Testis (tissue), 5 donors: ENCODE measurements at places on chromosomes 7 and 10. TPM values are rescaled to one million over a fixed set of nuclear protein-coding genes. Genes with fewer than 3 reads are reported as not detected.

DNA sequence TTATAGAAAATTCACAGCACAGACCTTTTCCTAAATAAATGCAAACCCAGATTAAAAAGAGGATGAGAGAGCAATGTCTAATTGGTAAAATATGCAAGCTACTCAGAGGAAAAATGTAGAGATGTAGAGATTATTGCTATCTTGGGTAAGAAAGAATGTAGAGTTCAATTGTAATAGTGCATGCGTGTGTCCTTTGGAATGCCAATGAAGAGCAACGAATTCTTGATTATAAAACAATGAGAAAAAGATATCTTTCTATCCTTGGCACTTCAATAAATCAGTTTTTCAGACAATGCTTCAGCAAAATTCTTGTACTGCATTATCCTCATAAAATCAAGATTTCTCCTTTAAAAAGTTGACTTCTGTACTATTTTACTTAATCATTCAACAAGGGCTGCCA is 50.9 kb downstream of the SEMA3D start:
- no peak for DNase-seq
- no peaks in the 10 kb centered on the region for H3K27me3 ChIP-seq
- H3K4me3 ChIP-seq, result no peak overlapping the region

GRCh38 chr7:113207441-113207840 is 89.1 kb upstream of the SMIM30 start:
- H3K27me3 ChIP-seq, result no peaks in the 10 kb centered on the region
- no peaks in the 10 kb centered on the region for H3K4me1 ChIP-seq
- no peak overlapping the region for H3K4me3 ChIP-seq
- no peak for DNase-seq
- no peak overlapping the region for H3K27ac ChIP-seq

- no peaks in the 10 kb centered on the region for H3K4me1 ChIP-seq
- H3K27ac ChIP-seq, result no peak overlapping the region
- no peaks in the 10 kb centered on the region for H3K27me3 ChIP-seq
These were observed 60.2 kb upstream of the NRBF2 start for GRCh38 chr10:63072951-63073350.

- no peaks in the 10 kb centered on the region for H3K27me3 ChIP-seq
- no peaks in the 10 kb centered on the region for H3K36me3 ChIP-seq
- H3K4me1 ChIP-seq, result no peaks in the 10 kb centered on the region
These were observed 17.3 kb downstream of the SLC25A13 start for GRCh38 chr7:96304573-96304972.

DNA sequence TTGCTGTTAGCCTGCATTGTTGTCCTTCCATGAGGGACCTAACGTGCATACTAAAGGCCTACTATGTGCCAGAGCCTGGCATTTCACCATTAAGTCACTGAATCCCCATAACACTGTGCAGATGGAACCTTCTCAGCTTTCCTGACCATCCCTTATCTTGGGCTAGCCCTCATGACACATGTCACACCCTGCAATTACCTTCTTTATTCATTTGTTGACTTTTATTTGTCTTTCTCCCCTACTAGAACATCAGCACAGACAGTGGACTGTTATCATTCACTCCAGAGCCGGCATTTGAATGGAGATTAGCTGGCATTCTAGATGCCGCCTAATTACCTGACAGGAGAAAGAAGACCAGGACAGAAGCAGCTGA is 471.1 kb upstream of the GALNT17 start:
- no peaks in the 10 kb centered on the region for H3K27me3 ChIP-seq
- no peak for DNase-seq
- H3K36me3 ChIP-seq, result no peaks in the 10 kb centered on the region
- H3K4me3 ChIP-seq, result no peak overlapping the region
- no peak overlapping the region for H3K27ac ChIP-seq

GRCh38 chr10:17166699-17167098 is 34.8 kb downstream of the TRDMT1 start:
- H3K27ac ChIP-seq, result no peak overlapping the region
- no peak overlapping the region for H3K4me3 ChIP-seq
- no peak for DNase-seq
- H3K36me3 ChIP-seq, result no peaks in the 10 kb centered on the region
- peaks cover 5% of the 10 kb centered on the region for H3K4me1 ChIP-seq
- no peaks in the 10 kb centered on the region for H3K27me3 ChIP-seq

GRCh38 chr10:113977174-113977573 is 66.5 kb upstream of the ADRB1 start:
- no peak overlapping the region for H3K4me3 ChIP-seq
- no peaks in the 10 kb centered on the region for H3K4me1 ChIP-seq
- no peaks in the 10 kb centered on the region for H3K27me3 ChIP-seq
- no peak overlapping the region for H3K27ac ChIP-seq
- no peak for DNase-seq

- H3K4me1 ChIP-seq, result no peaks in the 10 kb centered on the region
- no peak for DNase-seq
- no peaks in the 10 kb centered on the region for H3K27me3 ChIP-seq
- no peak overlapping the region for H3K4me3 ChIP-seq
These were observed 15.6 kb upstream of the FXYD4 start for GRCh38 chr10:43355749-43356371.

GRCh38 chr7:95957510-95957909 is 185.2 kb downstream of the DYNC1I1 start:
- H3K4me1 ChIP-seq, result no peaks in the 10 kb centered on the region
- H3K27me3 ChIP-seq, result no peaks in the 10 kb centered on the region
- DNase-seq, result no peak
- H3K27ac ChIP-seq, result no peak overlapping the region

- no peaks in the 10 kb centered on the region for H3K36me3 ChIP-seq
- no peak overlapping the region for H3K27ac ChIP-seq
- H3K4me1 ChIP-seq, result no peaks in the 10 kb centered on the region
- no peaks in the 10 kb centered on the region for H3K27me3 ChIP-seq
- DNase-seq, result no peak
These were observed 86.6 kb upstream of the PDK4 start for GRCh38 chr7:95682913-95683312.

DNA sequence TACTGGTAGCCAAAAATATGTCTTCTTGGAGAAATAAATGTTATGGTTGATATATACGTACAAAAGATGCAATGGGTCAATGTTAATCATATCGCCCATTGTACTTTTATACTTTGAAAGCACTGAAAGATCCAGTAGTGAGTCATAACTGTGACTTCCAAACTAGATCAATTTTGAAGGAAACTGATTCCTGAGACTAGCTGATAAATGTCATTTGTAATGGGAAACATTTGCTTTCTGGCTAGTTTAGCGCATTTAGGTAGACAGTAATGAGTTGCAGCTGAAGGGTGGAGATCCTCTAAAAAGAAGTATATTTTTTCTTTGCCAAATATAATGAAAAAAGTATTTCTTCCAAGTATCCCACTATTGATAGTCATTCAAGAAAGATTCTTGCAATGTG is 53.5 kb upstream of the ARHGAP21 start:
- H3K27ac ChIP-seq, result no peak overlapping the region
- no peaks in the 10 kb centered on the region for H3K4me1 ChIP-seq
- DNase-seq, result no peak
- H3K36me3 ChIP-seq, result no peaks in the 10 kb centered on the region
- no peak overlapping the region for H3K4me3 ChIP-seq

Gene PDZD7
- 3.5 TPM for total RNA-seq

- peak overlapping the region; percentile 64 for H3K27ac ChIP-seq
- peaks cover 10% of the 10 kb centered on the region for H3K4me1 ChIP-seq
- no peaks in the 10 kb centered on the region for H3K27me3 ChIP-seq
- H3K36me3 ChIP-seq, result no peaks in the 10 kb centered on the region
- DNase-seq, result no peak
- H3K4me3 ChIP-seq, result no peak overlapping the region
These were observed 123.9 kb downstream of the SEMA3C start for GRCh38 chr7:80794631-80795573.

DNA sequence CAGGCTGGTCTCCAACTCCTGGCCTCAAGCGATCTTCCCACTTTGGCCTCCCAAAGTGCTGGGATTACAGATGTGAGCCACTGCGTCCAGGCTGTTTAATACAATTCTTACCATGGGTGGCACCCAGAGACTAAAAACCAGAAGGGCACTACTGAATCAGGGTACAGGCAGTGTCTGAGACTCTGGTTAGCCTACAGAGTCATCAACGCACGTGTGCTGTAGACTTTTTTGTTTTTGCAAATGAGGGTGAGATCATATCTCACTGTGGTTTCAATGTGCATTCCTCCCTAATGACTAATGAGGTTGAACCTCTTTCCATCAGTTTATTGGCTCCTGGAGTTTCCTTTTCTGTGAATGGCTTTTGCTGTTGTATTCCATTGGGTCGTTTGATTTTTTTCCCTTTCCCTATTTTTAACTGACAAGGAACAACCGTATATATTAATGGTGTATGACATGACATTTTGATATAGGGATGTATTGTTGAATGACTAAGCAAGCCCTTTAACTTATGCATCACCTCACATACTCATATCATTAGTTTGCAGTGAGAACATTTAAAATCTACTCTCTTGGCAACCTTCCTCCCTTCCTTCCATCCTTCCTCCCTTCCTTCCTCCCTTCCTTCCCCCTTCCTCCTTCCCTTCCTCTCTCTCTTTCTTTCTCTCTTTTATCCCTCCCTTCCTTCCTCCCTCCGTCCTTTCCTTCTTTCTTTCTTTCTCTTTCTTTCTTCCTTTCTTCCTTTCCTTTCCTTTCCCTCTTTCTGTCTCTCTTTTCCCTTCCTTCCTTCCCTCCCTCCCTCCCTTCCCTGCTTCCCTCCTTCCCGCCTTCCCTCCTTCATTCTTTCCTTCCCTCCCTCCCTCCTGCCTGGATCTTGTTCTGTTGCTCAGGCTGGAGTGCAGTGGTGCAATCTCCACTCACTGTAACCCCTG is 9.3 kb upstream of the TMEM270 start:
- no peaks in the 10 kb centered on the region for H3K27me3 ChIP-seq
- no peaks in the 10 kb centered on the region for H3K4me1 ChIP-seq
- H3K4me3 ChIP-seq, result no peak overlapping the region
- DNase-seq, result no peak
- H3K27ac ChIP-seq, result no peak overlapping the region

DNA sequence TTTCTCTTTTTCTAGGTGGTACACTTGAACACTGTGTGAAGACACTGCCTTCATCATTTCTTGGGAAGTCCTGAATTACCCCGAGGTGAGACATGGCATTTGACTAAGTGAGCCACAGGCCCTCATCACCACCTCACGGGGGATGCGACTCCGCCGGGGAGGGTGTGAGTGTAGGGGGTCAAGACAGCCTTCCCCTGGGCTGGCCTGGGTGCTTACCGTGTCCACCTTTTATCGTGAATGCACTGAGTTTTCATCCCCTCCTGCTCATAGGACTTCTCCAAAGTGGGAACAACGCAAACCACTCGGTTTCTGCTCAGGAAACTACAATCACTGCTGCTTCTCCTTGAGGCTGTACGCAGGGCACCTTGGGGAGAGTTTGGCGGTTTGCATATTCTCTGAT is 176.9 kb downstream of the SH2D4B start:
- no peaks in the 10 kb centered on the region for H3K27me3 ChIP-seq
- DNase-seq, result no peak
- no peak overlapping the region for H3K4me3 ChIP-seq
- H3K4me1 ChIP-seq, result peaks cover 6% of the 10 kb centered on the region

GRCh38 chr7:114392686-114393085 is 21.9 kb upstream of the FOXP2 start:
- no peaks in the 10 kb centered on the region for H3K36me3 ChIP-seq
- H3K27ac ChIP-seq, result no peak overlapping the region
- no peaks in the 10 kb centered on the region for H3K27me3 ChIP-seq
- H3K4me1 ChIP-seq, result no peaks in the 10 kb centered on the region

DNA sequence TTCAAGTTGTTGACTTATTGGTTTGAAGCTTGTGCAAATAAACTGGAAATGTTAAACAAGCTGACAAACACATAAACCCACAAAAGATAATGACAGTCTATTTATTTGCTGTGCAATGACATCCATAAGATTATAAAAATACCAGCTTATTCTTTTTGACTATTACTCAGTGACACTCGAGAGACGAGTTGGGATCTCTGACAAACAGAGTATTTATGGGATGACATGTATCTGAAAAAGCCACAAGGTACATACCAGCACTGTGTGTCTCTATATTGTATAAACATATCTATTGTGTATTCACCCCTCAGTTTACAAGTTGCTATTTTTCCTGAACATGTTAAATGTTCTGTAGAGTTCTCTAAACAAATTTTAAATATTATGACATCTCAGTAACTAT is 88.9 kb downstream of the CHRM2 start:
- no peaks in the 10 kb centered on the region for H3K27me3 ChIP-seq
- DNase-seq, result no peak
- H3K4me1 ChIP-seq, result no peaks in the 10 kb centered on the region

GRCh38 chr10:91570220-91570619 is 62.7 kb downstream of the PPP1R3C start:
- no peaks in the 10 kb centered on the region for H3K27me3 ChIP-seq
- no peak for DNase-seq
- H3K4me1 ChIP-seq, result no peaks in the 10 kb centered on the region
- H3K27ac ChIP-seq, result no peak overlapping the region
- no peak overlapping the region for H3K4me3 ChIP-seq

Gene SPDYE9
- 1.9 TPM for total RNA-seq

- H3K4me1 ChIP-seq, result no peaks in the 10 kb centered on the region
- no peaks in the 10 kb centered on the region for H3K36me3 ChIP-seq
- DNase-seq, result no peak
- H3K27ac ChIP-seq, result no peak overlapping the region
These were observed 47.5 kb upstream of the HNRNPH3 start for GRCh38 chr10:68284062-68285001.

Gene PANK1
- 15.3 TPM for total RNA-seq

- no peaks in the 10 kb centered on the region for H3K4me1 ChIP-seq
- H3K4me3 ChIP-seq, result no peak overlapping the region
- H3K36me3 ChIP-seq, result no peaks in the 10 kb centered on the region
- no peak overlapping the region for H3K27ac ChIP-seq
- DNase-seq, result no peak
These were observed 19.1 kb downstream of the ADAM12 start for GRCh38 chr10:126369125-126369710.

DNA sequence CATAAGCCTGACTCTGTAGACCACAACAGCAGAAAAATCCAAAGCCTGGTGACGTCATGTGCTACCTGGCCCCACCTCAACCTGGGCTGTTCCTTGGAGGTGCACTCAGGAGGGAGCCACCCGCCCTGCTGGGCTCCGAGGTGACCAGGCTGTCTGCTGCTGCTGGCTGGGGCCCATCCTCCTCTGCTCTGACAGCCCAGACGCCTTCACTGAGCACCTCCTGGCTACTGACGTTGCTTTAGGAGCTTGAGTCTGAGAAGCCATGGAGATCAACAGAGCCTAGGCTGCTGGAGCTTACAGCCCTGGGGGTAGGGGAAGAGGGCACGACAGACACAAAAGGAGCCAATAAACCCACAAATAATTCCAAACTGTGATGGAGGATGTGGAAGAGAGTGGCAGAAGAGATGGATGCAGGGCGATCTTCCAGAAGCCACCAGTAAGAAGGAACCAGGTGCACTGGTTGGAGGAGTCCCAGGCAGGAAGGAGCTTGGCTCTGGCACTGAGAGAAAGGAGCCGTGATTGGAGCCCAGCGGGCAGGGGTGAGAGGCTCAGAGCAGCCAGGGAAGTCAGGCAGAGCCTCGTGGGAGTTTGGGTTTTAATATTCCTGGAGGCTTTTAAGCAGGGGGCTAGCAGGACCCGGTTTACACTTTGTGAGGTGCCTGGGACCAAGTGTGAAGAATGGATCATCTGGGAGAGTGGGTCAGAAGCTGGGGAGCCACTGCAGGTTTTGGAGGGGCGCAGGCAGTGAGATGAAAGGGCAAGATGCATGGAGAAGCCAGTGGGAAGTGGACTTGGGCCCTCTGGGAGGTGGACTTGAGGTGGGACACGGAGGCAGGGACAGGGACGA is 1.7 kb upstream of the PTPRE start:
- no peak for DNase-seq
- no peaks in the 10 kb centered on the region for H3K4me1 ChIP-seq
- H3K36me3 ChIP-seq, result no peaks in the 10 kb centered on the region
- H3K27ac ChIP-seq, result no peak overlapping the region

Gene DPP6
- 52.8 TPM for total RNA-seq

- no peak overlapping the region for H3K4me3 ChIP-seq
- H3K27me3 ChIP-seq, result no peaks in the 10 kb centered on the region
- no peak overlapping the region for H3K27ac ChIP-seq
- no peaks in the 10 kb centered on the region for H3K4me1 ChIP-seq
- no peak for DNase-seq
These were observed 316.7 kb downstream of the NRG3 start for GRCh38 chr10:82191653-82192052.

Gene ELN
- total RNA-seq, result 35.2 TPM
